ENCODE measurements at places on chromosomes 1 and 21.

DNA sequence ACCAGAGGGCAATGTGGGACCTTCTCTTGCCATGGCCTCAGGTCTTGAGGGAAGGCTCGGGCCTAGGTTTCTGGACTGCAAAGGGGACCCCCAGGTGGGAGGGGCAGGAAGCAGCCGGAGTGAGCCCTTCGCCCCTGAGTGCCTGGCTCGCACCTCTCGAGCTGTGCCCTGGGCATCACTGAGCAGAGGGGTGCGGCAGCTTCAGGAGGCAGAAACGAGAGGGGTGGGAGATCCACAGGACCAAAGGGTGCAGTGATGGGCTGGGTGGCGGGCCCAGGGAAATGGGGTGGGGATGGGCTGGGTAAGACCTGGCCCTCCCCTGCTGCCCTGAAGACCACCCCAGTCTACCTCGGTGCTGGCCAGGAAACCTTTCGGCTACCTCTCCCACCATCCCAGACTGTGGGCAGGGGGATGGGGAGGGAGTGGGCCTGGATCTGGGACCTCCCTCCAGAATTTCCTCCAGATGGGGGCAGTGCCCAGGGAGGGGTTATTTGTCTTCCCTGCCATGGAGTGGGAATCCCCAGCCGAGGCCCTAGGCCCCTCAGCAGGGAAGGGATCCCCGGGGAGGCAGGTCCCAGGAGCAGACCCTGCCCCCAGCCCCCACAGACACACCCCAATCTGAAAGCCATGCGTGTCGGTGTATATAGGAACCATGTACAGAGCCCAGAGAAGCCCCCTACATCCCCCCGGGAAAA is 21.3 kb downstream of the A3GALT2 start:
- no peak for DNase-seq

- no peak for DNase-seq
Observed at GRCh38 chr1:228378873-228379460, 27.7 kb downstream of the TRIM11 start.

DNA sequence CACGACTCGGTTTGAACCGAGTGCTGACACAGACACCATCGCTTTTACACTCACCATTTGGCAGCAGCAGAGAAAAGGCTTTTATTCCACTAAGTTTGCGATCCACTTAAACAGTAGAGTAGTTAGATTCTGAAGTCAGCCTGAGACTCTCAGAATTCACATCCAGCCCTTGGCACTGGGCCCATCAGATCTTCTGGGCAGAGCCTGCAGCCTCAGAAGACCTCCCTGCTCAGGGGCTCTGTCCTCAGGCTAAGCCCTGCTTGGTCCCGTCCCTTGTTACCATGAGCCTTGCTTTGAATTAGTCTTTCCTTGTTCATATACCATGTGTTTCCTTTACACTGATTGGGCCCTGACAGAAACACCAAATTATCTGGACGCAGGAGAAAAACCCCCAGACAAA is 41.4 kb upstream of the AJAP1 start:
- no peak for DNase-seq

- DNase-seq, result no peak
Observed at GRCh38 chr1:230066031-230066430, 1.0 kb upstream of the GALNT2 start.

DNA sequence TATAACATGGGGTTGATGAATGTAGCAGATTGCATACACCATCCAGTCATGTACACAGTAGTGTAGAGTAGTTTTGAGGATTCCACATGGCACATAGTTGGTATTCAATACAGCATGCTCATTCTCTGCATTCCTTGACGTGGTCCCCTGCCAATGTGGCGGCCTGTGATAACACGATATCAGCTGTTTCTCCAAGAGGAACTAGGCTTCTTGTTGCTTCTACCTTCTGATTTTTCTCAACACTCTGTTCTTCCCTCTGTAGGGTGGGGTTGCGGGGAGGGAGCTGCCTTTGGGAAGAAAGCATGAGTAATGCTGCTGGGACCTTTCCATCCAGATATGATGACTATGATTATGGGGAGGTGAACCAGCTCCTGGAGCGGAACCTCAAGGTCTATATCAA is 19.4 kb downstream of the SESN2 start:
- DNase-seq, result no peak

DNA sequence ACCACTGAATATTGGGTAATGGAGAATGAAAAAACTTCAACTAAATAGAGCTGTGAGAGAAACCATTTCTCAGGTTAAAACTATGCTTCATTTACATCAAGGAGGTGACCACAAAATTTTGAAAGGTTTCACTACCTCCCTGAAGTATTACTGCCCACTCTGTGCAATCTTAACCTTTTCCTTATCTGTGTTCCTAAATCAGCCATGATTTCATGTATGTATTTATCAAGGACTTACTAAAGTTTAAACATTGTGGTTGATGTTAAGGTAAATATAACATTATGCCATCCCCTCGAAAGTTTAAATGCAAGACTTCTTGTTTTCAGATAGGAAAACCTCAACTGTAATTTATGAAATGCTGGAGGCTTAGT is 84.4 kb downstream of the CLEC20A start:
- DNase-seq, result peak; percentile 35

GRCh38 chr1:167330601-167331293 is 110.1 kb downstream of the POU2F1 start:
- DNase-seq, result no peak

DNA sequence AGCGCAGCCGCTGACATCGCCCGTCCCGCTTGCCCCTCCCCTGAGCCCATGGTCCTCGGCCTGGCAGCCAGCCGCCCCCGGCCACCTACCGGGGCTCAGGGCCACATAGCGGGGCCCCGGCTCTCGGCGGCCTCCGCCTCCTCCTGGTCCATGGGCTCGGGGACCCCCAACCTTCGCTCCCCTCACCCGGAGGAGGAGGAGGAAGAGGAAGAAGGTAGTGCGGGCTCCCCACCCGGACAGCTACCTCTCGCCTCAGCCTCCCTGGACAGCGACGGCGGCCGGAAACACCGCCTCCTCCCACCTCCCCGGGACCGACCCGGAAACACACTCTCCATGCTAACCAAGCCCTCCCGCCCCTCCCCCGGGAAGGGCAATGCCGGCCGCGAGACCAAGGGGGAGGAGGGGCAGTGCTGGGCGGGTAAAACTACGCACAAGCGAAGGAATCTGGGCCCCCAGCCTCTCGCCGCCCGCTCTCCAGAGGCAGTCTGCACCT is at the start of gene KIAA0319L:
Gene KIAA0319L (minus strand): TSS at position 286 of the 493 bp plus-strand sequence. CDS start 2,912 bp downstream, outside the sequence.
- peak; percentile 60 for DNase-seq
